ENCODE measurements at places on chromosomes 5 and 9.

DNA sequence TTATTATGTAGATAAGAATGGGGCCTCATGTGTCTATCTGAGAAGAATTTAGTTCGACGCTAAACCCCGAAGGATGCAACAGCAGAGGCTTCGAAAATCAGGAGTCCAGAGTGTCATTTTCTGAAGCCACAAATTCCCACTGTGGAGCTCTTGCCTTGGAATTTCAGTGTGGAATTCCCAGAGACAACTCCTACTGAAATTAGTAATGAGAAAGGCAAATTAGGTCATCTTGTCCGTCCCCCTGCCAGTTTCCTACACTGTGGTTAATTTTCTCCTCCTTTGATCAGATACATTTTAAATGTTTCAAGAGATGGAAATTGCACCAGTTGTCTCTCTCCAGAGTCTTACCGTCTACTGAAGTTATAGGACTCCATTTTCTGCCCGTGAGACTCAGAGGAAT lies 633.6 kb downstream of the BNC2 start:
- peak; percentile 55 for DNase-seq

DNA sequence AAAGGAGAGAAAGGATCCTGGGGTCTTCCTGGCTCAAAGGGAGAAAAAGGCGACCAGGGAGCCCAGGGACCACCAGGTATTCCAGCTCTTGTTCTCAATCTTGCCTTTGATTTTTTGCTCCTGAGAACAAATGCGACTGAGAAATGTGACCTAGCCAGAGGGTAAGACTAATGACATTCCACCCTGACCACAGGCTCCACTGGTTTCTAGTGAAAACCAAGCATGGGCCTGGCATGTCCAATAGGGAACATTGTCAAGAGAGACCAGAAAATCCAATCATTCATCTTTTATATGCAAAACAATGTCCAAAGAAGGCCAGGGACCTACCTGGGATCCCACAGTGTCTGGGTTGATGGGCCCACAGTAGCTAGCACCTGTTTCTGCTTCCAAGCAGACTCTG lies 50.3 kb upstream of the TGFBR1 start:
- peak; percentile 69 for DNase-seq

DNA sequence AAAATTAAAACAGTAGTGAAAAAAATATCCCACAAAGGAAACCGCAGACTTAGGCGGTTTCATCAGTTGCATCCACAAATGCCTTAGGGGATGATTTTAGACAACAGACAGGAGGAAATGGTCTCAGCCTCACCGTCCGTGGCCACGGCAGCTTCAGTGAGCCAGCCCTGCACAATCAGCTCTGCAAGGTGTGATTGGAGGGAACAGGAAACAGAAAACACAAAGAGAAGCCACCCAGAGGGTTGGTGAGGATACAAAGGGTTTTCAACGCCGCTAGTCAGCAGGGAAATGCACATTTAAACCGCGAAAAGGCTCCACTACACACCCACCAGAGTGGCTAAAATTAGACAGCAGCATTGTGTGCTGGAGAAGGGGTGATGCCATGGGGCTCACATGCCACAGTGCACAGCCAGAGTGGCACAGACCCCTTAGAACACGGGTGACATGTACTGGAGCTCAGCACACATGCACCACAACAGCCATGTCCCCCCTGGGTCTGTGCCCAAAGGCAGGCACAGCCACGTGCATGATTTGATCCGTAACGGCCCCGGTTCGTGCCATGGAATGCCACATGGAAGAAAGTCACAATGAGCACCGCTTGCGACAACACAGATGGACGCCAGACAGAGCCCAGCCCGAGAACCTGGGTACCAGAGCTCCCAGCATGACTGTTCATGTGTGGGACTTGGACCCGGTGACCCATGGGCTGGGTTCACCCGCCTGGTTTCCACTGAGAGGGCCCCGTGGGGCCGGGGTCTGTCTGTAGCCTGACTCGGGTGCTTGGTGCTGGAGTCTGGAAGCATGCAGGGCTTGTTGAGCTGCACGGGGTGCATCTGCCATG lies 18.3 kb upstream of the TERT start:
- DNase-seq: no peak

DNA sequence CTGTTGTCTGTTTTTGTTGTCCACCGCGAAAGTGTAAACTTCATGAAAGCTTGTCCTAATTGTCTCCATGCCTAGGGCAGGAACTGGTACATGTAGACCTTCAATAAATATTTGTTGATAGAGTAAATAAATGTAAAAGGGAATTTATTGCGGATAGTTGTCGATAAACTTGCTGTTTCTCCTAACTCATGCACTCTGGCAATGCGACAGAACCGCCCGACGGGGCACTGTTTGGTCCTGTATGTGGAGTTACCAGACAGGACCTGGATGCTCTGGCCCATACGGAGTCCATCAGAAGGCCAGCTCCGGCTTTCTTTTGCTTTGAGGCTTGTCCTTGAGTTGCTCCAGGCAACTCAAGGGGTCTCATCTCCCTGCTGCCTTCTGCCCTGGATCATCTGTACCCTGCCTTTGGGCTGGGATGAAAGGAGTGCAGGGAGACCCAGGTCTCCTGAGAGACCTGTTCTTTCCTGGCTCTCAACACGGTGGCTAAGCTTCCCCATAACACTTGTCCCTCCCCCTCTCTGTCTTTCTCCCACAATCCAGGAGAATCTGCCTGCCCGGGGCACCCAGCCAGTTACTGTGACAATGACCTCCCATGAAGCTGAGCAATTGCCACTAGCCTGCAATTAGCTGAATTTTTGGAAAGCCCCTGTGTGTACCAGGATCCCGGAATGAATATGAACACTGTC lies 149.5 kb upstream of the PTCH1 start:
- no peak for DNase-seq

- DNase-seq: peak; percentile 92
Observed at GRCh38 chr9:35689542-35690293, at the start of gene TPM2. Gene TPM2 (minus strand): TSS chr9:35689925. CDS start chr9:35689817, 108 bp downstream.

GRCh38 chr5:170537451-170538095 lies 33.8 kb downstream of the KCNIP1 start:
- no peak for DNase-seq

GRCh38 chr5:22693121-22693520 lies 160.0 kb downstream of the CDH12 start:
- DNase-seq: no peak

DNA sequence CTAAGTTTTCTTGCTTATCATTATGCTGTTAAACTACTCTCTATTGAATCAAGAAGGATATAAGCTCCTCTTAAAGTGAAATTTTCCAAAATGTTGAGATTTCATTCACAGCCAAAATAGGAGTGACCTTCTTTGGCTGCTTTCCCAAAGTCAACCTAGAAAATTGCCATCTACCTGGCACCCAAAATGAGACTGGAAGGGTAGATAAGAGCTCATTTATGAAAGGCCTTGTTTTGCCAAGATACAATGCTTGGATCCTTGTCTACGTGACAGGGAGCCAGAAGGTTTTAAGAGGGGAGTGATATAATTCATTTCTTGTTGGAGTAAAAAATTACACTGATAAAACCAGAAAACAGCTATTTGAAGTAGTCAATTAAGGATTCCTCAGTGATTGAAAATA lies 287.1 kb downstream of the IZUMO3 start:
- no peak for DNase-seq

GRCh38 chr5:157454273-157454672 lies 5.7 kb upstream of the NIPAL4 start:
- no peak for DNase-seq

DNA sequence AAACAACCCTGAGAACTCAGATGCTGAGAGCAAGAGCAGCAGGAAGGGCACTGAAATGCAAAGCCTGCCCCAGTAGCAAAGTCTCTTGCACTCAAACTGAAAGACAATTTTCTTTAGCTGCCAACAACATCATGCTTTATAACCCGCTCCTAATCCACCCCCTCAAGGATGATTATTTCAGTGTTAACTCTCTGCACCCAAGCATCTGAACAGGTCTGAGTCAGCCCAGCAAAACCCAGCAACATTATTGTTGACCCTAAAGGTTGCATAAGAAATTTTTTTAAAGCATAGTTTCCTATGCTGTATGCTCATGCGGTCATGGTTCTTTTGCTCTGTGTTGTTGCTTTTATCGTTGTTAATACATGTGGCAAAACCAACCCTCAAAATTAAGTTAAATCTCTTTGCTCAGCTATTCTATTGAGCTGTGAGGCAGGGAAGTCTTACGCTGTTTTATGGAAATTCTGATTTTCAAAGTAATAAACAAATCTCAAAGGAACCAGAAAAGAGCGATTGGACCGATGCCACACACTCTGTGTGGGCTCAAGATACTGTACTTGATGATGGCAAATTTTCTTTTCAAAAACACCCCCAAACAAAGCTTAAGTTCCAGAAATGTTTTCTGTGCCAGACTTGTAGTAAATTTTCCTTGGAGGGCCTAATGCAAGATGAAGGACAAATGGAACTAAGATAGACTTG lies 440.6 kb upstream of the MPDZ start:
- DNase-seq: peak; percentile 40

DNA sequence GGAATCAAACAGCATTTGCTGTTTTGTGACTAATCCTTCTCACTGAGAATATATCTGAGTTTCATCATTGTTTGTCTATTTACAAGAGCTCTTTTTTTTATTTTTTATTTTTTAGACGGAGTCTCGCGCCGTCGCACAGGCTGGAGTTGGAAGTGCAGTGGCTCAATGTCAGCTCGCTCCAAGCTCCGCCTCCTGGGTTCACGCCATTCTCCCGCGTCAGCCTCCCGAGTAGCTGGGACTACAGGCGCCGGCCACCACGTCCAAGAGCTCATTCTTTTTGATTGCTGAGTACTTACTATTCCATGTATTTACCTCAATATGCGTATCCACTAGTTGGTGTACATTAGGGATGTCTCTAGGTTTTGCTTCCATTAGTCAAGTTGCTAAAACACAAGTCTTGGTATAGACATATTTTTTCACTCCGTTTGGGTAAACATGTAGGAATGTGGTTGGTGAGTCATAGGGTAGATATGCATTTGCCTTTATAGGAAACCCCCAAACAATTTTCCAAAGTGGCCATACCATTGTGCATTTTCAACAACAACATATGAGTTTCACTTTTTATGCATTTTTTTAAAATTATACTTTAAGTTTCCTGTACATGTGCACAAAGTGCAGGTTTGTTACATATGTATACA lies 1005.0 kb upstream of the CDH10 start:
- no peak for DNase-seq

GRCh38 chr9:125841444-125841843 lies 94.3 kb downstream of the PBX3 start:
- no peak for DNase-seq

GRCh38 chr5:53038196-53038847 lies 49.2 kb downstream of the ITGA2 start:
- no peak for DNase-seq

- no peak for DNase-seq
Observed at GRCh38 chr5:66931651-66932050, 264.9 kb downstream of the CD180 start.

DNA sequence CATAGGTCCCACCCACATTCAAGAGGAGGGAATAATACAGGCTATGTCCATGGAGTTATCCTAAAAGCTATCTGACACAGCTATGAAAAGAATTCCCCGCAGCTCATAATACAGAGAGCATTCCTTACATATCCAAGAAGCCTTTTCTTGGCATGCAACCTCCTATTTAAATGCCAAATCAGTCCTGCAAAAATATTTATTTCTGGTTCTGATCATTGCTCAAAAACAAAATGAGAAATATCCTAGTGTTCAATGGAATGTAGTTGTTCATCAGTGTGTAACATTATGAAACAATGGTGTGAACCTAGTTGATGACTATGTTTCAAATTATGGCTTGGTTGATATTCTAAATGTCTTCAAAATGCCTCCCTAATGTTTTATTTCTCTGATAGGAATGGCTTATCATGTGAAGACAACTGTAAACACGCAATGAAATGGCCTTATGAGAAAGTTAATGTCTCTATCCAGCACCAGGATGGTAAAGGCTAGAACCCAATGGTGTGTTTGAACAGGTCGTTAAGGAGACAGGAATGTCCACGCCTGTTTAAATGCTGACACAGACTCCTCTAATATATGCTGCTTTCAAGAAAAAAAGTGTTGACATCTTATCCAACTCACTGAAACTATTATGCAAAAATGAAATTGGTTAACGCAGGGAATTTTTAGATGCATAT lies 126.7 kb upstream of the CDH6 start:
- peak; percentile 8 for DNase-seq

- peak; percentile 13 for DNase-seq
Observed at GRCh38 chr9:108434502-108434901, 421.3 kb downstream of the ACTL7B start.

GRCh38 chr9:137276473-137277328 lies 825 bp upstream of the TOR4A start:
- no peak for DNase-seq

DNA sequence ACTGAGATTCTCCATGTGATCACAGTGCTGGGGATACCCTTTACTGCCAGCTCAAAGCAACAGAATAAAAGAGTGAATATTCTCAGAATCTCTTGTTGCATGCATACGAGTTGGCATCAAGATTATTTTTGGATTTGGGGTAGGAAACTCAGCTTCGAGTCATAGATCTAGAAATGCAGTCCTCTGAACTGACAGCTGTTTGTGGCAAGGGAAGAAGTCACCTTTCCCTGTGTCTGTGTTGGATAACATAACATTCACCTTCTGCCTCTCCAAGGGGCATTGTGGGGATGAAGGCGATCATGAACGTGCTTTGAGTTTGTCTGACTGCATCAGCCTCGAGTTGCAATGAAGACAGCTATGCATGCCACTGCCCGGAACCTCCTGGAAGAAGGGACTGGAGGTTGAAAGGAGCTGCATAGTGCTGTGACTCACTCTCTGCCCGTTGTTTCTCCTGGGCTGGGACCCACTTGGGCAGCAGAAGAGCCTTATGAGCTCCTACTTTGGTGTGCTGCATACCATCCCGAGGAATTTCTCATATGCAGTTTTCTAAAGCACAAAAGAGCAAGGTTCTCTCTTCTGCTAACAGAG lies 231.7 kb downstream of the ARHGAP26 start:
- peak; percentile 65 for DNase-seq

DNA sequence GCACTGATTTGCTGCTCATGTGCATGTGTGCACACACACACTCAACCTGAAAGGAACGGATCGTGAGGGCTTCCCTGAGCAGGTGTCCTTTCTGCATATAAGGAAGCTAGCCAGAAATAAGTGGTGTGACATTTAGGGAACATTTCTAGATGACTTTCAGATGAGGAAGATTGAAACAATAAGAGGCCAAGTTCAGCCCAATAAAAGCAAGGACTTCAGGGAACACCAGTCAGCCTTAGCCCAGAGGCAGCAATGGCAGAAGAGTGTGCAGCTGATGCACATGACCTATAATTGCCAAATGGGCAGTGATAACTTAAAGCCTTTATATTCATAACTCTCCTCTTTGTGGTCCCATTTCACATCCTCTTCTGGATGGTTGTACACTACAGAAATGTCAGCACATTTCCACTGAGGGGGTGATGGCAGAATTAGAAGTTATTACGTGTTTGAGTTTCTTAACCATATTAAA lies 255.5 kb downstream of the TRIM32 start:
- no peak for DNase-seq

DNA sequence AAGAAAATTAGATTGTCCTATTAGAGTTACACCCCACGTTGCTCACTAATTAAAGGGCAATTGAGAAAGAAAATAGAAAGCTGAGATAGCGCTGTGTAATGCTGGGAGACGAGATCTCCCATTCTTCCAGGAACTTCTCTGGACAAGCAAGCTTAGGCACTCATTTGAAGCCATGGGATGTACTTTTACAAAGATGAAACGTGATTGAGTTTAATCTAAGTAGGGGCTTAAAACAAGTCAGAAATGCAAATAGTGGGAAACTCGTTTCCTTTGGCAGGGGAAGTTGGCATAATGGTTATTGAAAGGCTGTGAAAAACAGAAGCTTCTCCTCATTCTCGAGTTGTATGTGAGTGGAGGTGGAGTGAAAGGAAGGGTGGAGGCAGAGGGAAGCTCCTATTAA lies 3.7 kb downstream of the PRDM6 start:
- DNase-seq: no peak

GRCh38 chr5:164680216-164680615 lies 1174.8 kb downstream of the MAT2B start:
- DNase-seq: no peak
